ENCODE measurements at places on chromosomes 2 and 18. TPM values are rescaled to one million over a fixed set of nuclear protein-coding genes. Genes with fewer than 3 reads are reported as not detected.

Gene CAPN14
- polyA plus RNA-seq: not detected

Gene TMEM200C
- polyA plus RNA-seq: not detected

Gene CXCR1
- polyA plus RNA-seq: not detected

Gene MRPS9
- polyA plus RNA-seq: 22.2 TPM

Gene CREG2
- not detected for polyA plus RNA-seq

Gene NEU2
- polyA plus RNA-seq: not detected

Gene CCDC141
- not detected for polyA plus RNA-seq

Gene PSMA8
- not detected for polyA plus RNA-seq

Gene C2orf92
- 1.3 TPM for polyA plus RNA-seq

Gene GAREM2
- 5.9 TPM for polyA plus RNA-seq

Gene KIAA2012
- polyA plus RNA-seq: 0.13 TPM

Gene SERPINB4
- polyA plus RNA-seq: not detected

Gene ABCB11
- polyA plus RNA-seq: not detected

Gene ACKR3
- polyA plus RNA-seq: 8.5 TPM

Gene CKAP2L
- polyA plus RNA-seq: 9.0 TPM

Gene TRPM8
- not detected for polyA plus RNA-seq

Gene SMCHD1
- 6.4 TPM for polyA plus RNA-seq

Gene FIGN
- 1.8 TPM for polyA plus RNA-seq

Gene STARD6
- polyA plus RNA-seq: not detected

Gene FZD7
- 19.4 TPM for polyA plus RNA-seq

Gene OLA1
- 106 TPM for polyA plus RNA-seq

Gene DSG1
- not detected for polyA plus RNA-seq

Gene SF3B1
- polyA plus RNA-seq: 146 TPM

Gene C1QL2
- polyA plus RNA-seq: not detected

Gene C2orf74
- 17.9 TPM for polyA plus RNA-seq

Gene NAT8
- polyA plus RNA-seq: not detected

Gene ALK
- not detected for polyA plus RNA-seq

Gene LRP2
- polyA plus RNA-seq: not detected

Gene ERMN
- polyA plus RNA-seq: not detected

Gene RESP18
- not detected for polyA plus RNA-seq

Gene FEV
- polyA plus RNA-seq: not detected

Gene MGAT4A
- not detected for polyA plus RNA-seq

Gene RAB6D
- 0.15 TPM for polyA plus RNA-seq

Gene RFTN2
- 2.2 TPM for polyA plus RNA-seq

Gene NAGK
- 136 TPM for polyA plus RNA-seq

Gene CXCR2
- not detected for polyA plus RNA-seq

Gene LINC00305
- not detected for polyA plus RNA-seq

Gene MAL
- polyA plus RNA-seq: not detected
